Stimulated activated CD4-positive, alpha-beta T cell treated with anti-CD3 and anti-CD28 coated beads, Interleukin-2, amount 100 ng/mL, for 48 hours (primary cell): ENCODE measurements at places on chromosomes 13 and 19.

GRCh38 chr19:15291548-15292021 is 40.8 kb downstream of the BRD4 start:
- DNase-seq: no peak

DNA sequence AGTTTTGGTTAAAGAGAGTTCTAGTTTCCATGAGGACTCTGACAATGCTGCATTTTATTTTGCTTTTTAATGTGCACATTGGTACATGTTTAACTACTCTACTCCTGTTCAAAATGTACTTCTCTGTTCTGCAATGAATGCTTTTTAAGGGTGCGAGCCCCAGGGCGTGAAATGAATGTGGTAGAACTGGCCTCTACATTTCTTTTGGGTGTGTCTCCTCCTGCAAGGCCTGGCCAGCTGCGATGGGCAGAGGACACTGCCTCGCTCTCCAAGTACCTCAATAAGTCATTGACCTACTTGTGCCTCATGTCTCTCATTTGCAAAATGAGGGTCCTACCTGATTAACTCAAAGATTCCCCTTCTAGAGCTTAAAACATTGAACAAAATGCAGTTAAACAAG is 6.7 kb downstream of the RGS9BP start:
- DNase-seq: no peak

DNA sequence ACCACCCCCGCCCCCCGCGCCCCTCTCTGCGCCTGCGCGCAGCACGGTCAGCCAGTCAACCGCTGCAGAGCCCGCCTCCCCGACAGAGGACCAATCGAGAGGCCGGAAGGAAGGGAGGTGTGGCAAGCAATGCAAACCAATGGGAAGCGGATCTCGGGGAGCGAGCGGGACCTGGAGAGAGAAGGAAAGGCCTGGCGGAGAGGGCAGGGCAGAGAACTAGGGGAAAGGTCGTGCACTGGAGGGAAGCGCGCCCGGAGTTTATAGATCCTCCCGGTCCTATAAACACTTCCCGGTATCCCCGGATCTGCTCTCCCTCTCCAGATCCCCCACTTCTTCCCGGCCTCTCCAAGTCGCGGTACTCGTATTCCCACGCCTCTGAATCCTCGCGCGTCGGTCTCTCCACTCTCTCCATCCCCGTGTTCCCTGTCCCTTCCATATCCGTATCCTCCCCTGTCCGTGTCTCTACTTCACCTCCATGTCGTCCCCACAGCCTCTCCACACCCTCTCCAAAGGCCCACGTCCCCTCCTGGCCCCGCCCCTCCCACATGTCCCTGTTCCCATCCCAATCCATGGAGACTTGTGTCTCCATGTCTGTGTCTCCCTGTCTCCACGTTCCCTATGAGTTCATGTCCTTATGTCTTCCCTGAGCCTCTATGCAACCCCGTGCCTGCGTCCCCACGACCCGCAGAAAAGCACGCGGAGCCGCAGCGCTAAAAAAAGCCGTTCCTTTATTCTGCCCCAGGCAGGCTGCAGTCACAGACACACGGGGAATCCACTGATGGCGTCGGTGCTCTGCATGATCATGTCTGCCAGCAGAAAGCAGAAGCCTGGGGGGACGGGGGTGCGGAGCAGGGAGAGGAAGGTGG is 434 bp upstream of the ETFB start:
- DNase-seq: peak; percentile 93

DNA sequence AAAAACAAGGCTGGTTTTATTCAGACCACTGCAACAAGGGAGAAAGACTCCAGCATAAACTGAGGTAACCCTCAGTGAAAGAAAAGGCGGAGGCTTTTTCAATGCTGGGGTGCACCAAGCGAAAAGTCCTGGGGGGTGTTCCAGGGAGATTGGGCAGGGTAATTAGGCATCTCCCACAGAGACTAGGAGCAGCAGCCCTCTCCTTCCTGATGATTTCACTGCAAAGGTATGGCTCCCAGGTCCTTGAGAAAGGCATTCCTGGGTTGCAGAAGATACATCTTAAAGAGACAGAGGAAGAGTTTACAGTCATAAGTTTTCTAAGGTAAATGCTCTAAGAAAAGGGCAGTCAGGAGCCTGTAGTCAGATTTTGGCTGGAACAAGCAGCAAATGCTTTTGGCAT is 412.0 kb downstream of the FOXO1 start:
- DNase-seq: no peak

- DNase-seq: no peak
Measured at GRCh38 chr13:31052478-31052877, 109.2 kb downstream of the HSPH1 start.

GRCh38 chr19:54644056-54644455 is 13.8 kb downstream of the LILRB1 start:
- no peak for DNase-seq

- DNase-seq: no peak
Measured at GRCh38 chr13:83955011-83955410, 72.7 kb upstream of the SLITRK1 start.

DNA sequence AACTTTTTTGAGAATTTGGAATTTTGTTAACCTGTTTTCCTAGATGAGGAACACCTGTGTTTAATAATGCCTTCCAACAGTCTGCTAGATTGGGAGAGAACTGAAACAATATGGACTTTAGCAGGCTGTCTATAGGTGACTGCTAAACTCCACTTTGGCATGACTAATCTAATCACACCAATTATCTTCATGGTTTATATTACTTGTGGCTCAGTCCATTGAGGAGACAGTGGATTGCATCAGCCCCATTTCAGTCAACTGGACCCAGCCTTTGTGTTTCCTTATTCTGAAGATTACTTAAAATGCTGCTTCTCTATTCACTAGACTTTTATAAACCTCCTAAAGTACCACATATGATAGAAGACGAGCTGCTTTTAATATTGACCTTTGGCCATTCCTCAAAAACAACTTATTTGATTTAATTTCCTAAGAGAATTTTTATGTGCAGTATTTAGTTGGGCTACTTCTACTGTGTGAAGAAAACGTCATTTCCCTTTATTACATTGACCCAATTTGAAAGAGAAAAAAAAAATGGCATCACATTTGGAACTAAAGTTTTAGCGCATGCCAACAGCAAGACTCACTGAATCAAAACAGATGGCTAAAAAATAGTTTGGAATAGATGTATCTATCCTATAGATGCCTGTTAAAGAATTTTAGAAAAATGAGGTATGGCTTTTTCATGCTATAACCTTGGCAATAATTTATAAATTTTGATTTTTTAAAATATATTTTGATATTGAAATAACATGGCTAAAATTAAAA is 295.8 kb downstream of the NDFIP2 start:
- no peak for DNase-seq

GRCh38 chr13:32426990-32427851 is 709 bp downstream of the N4BP2L1 start:
- DNase-seq: peak; percentile 41

DNA sequence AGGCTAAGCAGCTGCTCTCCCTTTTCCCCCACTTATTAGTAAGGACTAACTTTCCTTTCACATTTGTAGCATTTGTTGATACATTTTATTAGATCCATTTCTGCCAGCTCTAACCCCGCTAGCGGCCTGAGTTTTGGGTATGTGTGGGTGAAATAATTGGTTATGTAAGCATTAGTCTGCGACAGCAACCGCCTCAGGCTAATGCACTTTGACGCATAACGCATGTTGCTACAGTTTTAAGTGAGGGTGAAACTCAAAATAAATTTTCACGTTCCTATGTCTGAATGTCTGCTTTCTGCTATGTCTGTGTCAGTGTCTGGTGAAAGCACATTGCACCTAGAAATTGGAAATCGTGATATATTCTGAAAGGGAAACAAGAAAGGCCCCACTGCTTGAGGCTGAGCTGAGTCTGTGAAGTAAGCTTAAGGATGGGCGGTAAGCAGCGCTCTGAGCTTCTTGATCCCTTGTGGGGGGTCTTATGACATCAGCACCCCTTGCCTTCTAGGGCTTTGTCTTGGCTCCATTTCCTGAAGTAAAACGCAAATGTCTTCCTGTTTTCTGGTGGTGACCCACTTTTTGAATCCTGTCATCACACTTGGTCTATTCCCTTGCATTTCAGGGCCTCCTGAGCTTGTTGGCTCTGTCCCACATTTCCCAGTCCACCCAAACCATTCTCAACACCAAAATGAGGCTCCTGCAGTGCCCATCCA is 648.3 kb upstream of the ARGLU1 start:
- no peak for DNase-seq

DNA sequence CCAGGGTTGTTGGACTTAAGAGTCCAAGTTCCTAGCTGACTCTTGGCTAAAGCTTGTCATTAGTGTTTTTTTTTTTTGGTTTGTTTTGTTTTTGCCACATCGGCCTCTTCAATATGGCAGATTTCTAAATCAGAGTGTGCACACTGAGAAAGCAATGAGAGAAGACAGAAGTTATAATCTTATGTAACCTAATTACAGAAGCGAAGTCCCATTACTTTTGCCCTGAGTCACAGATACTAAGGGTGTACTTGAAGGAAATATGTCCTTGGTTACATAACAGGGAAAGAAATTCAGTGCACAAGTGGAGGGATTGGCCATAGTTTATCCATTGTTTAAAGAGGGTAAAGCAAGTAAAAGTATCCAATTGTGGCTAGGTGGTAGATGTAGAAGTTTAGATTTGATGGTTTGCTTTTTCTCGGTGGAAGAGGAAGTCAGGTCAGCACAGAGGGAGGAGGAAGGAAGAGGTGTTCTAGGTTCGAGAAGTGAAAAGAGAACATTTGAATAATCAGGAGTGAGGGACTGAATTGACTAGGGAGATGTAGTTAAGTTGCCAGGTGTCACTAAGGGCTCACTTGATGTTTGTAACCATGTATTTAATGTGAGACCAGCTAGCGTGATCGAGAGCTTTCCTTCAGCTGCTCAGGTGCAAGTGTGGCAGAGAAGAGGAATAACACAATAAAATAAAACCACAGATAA is 12.2 kb downstream of the GTF2F2 start:
- DNase-seq: no peak

GRCh38 chr13:111319998-111320911 is at the start of gene TEX29:
Gene TEX29, plus strand, starts transcription at chr13:111320642. Its CDS starts 249 bp downstream, at chr13:111320891.
- DNase-seq: no peak

- DNase-seq: no peak
Measured at GRCh38 chr13:53144826-53145225, 116.2 kb downstream of the OLFM4 start.
